ENCODE measurements at places on chromosomes 13 and 19.

GRCh38 chr13:49220856-49221589, 885 bp downstream of the MLNR start:
- no peak for DNase-seq

GRCh38 chr13:75635101-75635827, 866 bp upstream of the LMO7 start:
- DNase-seq, result peak; percentile 48

- peak; percentile 40 for DNase-seq
Observed at GRCh38 chr19:42281146-42281826, 12.2 kb downstream of the CIC start.

GRCh38 chr19:4515732-4516131, 2.6 kb downstream of the PLIN4 start:
- DNase-seq, result no peak

DNA sequence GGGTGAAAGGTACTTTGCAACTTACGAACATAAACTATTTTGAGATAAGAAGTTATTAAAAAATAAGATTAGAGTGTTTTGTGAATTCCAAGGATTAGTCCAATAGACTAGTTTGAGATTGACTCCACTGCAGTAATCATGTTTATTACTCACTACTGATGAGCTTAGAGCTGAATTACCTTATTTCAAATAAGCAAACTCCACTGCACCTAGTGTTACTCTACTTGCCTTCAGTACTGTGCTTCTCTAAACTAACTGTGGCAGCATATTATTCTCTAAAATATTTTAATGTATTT, 111.7 kb downstream of the MIPEP start:
- no peak for DNase-seq

- no peak for DNase-seq
Observed at GRCh38 chr19:19064811-19065745, 1.3 kb downstream of the SLC25A42 start.

- DNase-seq, result no peak
Observed at GRCh38 chr19:33388725-33389420, 15.4 kb downstream of the CEBPG start.

- DNase-seq, result no peak
Observed at GRCh38 chr13:45872566-45872965, 21.0 kb upstream of the SIAH3 start.

GRCh38 chr13:30415430-30416030, 6.8 kb upstream of the UBE2L5 start:
- peak; percentile 8 for DNase-seq

- DNase-seq, result no peak
Observed at GRCh38 chr13:30314562-30314961, 7.2 kb upstream of the KATNAL1 start.

DNA sequence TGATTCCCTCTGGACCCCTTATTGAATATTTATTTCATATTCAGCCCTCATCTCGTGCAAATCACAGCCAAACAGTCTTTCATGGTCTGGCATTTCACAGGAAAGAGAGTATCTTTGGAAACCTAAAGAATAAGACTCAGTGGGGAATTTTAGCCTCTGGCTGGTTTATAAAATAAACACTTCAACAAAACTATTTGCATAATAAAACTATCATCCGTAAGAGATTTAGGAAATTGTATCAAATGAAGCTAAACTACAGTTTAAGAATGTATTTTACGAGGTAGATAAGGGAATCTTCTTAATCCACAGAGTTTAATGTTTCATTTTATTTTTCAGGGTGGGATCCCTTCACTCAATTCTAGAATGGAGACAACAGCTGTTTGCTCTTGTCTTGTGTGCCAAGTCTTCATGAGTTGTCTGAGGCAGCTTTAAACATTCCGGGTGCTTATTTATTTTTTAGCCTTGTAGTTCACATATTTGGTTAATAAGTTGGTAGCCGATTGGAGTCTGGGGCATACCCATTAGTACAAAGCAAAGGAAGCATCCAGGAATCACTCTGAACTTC, 634.4 kb upstream of the KLF12 start:
- DNase-seq, result peak; percentile 4

GRCh38 chr13:78015782-78016181, 97.2 kb upstream of the EDNRB start:
- no peak for DNase-seq

DNA sequence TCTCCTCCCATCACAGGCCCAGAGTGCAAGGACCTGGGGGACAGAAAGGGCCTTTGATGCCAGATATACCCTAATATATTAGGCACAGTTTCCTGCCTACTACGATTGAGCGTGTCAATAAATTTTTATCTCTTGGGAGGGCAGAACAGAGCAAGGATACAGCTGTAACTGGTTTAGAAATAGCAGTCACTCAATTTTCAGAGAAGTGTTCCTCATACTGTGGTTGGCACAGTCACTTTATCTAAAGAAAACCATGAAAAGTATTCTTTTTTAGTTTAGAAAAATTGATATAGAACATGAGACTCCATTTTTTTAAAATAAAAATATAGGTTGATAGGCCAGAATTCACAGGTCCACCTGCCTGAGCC, 460 bp upstream of the ZNF155 start:
- no peak for DNase-seq

GRCh38 chr19:42433503-42434260, 6.5 kb upstream of the LIPE start:
- peak; percentile 16 for DNase-seq

DNA sequence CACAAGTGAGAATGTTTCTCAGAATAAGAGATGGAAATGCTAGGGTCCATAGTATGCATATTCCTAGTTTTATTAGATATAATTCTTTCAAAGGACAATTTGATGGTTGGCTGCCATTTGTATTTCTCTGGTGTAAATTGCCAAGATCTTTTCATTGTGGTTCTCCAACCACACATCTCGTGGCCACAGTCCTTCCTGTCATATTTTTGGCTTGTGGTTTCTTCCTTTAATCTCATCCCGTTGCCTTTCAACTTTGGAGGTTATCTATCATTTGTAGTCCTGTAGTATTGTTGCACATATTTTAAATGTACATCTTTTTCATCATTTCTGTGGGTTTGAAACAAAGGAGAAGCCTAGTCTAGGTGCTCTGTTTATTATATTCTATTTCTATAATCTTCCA, 61.2 kb downstream of the WASF3 start:
- no peak for DNase-seq

DNA sequence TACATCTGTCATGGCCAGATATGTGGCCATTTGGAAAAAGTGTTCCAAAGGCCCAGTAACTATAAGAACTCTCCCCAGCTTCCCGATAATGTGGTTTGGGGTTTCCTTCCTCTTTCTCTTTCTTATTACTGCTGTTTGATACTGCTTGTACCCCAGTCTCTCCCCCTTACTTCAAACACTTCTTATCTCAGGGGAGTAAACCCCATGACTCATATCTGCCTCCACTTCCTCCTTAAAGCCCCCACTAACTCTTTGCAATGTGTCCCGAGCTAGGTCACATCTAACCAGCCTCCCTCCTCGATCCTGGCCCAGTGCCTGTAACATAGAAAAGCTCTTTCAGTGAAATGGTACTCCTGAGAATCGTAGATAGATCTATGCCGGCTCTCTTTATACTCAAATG, 82.4 kb upstream of the STARD13 start:
- DNase-seq, result no peak

DNA sequence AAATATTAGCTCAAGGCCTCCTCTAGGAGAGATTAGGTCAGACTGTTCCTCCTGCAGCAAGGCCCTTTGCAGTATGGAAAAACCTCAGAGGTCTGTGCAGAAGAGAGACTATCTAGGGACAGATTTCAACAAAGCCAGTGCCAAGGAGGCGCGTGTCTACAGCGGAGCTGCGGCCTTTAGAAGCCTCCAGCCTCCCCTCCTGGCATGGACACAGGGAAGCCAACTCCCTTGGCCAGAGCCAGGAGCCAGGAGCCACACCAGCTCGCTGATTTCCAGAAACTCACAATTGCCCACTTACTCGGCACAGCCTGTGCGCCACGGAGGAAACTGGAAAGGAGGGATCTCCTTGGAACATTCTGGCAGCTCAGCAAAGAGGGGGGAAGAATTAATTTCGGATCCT, 63.4 kb downstream of the INSR start:
- no peak for DNase-seq

GRCh38 chr13:48901781-48902180, 73.9 kb upstream of the FNDC3A start:
- DNase-seq, result no peak

DNA sequence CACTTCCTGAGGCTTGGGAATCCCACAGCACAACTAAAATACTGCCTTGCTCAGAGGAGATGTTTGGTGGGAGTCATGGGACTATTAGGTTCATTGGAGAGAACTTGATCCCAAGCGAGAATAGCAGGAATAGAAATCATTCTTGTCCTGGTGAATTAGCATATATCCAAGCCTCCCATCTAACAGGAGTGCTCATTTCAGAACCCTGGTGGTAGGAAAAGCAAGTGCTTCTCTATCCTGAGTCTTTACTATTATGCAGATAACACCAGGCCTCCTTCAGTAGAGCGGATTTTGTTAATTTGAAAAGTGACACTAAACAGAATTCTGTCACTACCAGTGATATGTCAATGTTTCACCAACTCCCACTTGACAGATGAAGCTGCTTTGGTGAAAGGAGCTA, 199.5 kb downstream of the ATP8A2 start:
- DNase-seq, result no peak

GRCh38 chr19:41263042-41263849, 926 bp upstream of the HNRNPUL1 start:
- DNase-seq, result peak; percentile 64

DNA sequence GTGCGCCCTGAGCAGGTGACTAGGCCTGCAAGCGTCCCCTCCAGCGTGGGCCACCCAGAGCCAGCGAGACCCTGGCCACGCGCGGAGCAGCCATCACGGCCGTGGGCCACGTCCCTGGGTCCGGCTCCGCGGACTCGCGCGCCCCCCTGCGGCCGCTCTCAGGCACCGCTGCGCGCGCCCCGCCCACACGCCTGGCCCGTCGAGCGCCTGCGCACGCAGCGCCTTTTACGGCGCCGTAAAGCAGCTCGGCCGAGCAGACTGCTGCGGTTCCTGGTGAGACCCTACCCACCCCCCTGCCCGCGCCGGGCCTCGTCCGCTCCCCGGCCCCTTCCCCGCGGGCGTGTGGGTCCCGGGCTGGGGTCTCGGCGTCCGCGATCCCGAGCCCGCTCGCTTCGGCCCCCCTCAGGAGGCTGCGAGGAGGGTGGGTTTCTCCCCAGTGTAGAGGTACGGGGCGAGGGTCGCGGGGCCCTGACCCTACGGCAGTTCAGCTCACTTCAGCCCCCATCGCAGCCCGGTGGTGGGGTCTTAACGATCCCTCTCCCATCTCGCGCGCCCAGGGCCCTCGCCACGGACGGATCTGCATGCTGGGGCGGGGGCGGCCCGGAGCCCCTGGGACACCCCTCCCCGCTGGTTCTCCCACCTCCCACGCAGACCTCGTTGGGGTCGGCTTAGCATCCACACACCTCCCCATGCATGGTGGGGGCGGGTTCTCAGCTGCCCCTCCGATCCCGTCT, at the start of gene TRAPPC5:
TRAPPC5 (plus strand) TSS at position 228 of the 734 bp plus-strand sequence. CDS start 1,421 bp downstream, outside the sequence.
- DNase-seq, result peak; percentile 74

DNA sequence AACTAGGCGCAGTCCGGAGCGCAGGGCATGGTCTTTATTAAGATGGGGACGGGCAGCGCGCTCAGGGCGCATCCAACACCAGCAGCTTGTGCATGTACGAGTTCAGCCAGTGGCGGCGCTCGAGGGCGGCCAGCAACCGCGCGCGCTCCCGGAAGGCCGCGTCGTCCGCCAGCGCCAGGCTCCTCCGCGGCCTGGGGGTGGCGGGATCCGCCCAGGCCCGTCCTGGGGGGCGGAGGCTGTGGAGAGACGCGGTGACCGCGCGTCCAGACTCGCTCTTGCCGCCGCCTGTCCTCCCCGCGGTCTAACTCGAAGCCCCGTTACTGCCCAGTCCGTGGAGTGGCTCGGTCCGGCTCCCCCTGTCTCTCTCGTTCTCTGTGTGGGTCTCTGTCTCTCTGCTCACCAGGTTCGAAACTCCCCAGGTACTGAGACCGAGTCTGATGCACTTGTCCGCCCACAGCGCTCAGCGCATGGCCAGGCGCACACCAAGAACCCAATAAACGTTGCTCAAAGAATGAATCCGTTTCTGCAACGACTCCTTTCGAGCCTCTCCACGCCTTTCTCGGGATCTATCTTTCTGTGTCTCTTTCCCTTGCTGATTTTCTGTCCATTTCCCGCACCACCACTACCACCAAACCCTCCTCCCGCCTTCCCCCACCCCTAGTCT, 702 bp downstream of the PTH2 start:
- no peak for DNase-seq

GRCh38 chr13:44549476-44549875, 26.7 kb downstream of the TSC22D1 start:
- no peak for DNase-seq

All from astrocyte of the spinal cord (primary cell).